ENCODE measurements at places on chromosomes 6 and 20.
A peak's percentile ranks its signal among the peaks of the same experiment; 100 is the strongest.

DNA sequence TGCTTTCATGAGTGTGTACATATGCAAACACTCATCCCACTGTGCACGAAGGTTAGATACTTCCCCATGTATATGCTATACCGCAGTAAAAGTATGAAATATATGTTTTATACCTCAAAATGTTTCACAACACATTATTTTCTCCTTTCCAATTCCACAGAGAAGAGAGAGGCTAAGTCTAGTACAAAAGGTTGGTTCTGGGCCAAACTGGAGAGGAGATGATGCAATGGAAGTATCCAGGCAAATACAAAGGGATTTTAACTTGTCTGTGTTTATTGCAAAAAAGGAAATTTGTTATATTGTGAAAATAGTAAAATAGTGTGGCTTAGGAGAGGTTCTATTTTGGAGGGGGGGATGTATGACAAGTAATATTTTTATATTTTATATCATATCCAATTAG is 112.6 kb downstream of the PLCB1 start:
- DNase-seq, result no peak

DNA sequence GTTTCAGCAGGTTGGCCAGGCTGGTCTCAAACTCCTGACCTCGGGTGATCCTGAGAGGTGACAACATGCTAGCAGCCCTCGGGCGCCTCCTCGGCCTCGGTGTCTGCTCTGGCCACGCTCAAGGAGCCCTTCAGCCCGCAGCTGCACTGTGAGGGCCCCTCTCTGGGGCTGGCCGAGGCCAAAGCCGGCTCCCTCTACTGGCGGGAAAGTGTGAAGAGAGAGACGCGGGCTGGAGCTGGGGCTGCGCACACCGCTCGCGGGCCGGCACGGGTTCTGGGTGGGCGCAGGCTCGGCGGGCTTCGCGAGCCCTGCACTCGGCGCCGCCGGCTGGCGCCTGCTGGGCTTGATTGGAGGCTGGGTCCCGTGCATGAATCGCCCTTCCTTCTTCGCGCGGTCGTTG is 80.8 kb upstream of the RBM24 start:
- peak; percentile 61 for DNase-seq

DNA sequence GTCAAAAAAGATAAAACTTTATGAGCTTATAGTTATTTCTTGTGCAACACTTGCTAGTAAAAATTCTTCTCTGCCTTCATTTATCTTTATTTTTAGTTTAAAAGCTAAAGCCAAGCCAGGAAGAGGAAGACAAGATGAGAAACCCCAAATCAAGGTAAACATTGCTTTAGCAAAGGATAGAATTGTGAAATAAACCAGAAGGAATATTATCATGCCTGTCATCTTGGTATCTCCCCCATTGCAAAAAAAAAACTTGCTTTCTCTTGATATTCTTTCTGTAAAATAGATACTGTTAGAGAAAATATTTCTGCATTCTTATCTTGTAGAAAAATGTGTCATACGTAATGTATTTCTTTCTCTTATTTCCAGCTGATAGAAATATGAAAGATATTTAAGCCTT is 432.8 kb downstream of the GJA1 start:
- DNase-seq, result no peak

- no peak for DNase-seq
Measured at GRCh38 chr6:30640481-30640880, 6.5 kb upstream of the C6orf136 start.

DNA sequence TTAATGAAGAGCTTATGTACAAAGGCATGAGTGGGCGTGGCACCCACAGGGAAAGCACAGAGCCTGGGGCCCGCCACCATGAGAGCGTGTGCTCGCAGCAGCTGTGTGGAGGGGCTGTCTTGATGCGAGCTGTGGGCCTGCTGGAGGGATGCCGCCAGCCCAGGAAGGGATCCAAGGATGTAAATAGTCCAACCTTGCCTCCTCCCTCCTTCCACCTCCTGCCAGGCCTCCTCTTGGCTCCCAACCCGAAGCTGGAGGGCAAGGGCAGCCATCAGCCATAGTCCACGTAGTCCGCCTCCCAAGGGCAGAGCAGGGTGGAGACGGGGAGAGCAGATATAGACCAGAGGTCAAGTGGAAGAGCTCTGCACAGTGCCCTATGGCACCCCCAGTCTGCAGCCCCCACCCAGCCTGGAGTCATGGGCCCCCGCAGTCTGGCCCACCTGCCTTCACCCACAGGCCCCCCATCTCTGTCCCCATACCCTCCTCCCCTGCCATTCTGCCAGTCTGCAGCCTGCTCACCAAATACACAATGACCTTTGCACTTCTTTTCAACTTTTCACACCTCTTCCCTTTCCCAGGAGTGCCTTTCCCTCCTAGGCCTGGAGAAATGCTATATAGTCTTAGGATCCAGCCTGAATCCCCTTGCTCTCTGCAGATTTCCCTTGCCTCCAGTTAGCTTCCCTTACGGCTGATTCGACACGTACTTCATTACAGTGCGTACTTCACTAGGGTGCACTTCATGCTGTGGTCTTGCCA is 77.1 kb downstream of the SHLD1 start:
- no peak for DNase-seq

- no peak for DNase-seq
Measured at GRCh38 chr20:15905661-15906060, 667.6 kb downstream of the KIF16B start.

GRCh38 chr6:144678844-144679243 is 393.7 kb downstream of the UTRN start:
- DNase-seq, result no peak

- no peak for DNase-seq
Measured at GRCh38 chr6:162541019-162541601, 186.5 kb downstream of the PRKN start.

- no peak for DNase-seq
Measured at GRCh38 chr20:31578448-31579138, 26.5 kb upstream of the ID1 start.

GRCh38 chr6:121993362-121993761 is 406.1 kb upstream of the HSF2 start:
- no peak for DNase-seq

- no peak for DNase-seq
Measured at GRCh38 chr6:166418691-166419143, 36.0 kb upstream of the MPC1 start.

DNA sequence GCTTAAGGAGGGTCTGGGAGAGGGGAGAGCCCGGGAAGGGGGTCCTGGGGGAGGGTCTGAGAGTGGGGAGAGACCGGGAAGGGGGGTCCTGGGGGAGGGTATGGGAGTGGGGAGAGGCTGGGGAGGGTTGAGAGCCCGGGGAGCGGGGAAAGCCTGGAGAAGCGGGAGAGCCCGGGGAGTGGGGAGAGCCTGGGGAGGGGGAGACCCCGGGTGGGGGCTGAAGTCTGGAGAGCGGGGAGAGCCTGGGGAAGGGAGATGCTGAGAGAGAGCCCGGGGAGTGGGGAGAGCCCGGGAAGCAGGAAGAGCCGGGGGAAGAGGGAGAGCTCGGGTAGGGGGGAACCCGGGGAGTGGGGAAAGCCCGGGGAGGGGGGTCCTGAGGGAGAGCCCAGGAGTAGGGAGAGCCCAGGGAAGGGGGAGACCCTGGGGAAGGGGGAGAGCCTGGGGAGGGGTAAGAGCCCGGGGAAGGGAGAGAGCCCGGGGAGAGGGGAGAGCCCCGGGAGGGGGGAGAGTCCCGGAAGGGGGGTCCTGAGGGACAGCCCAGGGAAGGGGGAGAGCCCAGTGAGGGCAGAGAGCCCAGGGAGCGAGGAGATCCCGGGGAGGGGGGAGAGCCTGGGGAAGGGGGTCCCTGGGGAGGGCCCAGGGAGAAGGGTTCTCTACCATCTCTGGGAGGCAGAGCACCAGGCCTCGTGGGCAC is 148.5 kb downstream of the SYNDIG1 start:
- no peak for DNase-seq

GRCh38 chr6:133921249-133921859 is 31.7 kb upstream of the TBPL1 start:
- peak; percentile 88 for DNase-seq

GRCh38 chr6:2956930-2957685 is 14.3 kb downstream of the SERPINB6 start:
- DNase-seq, result no peak

DNA sequence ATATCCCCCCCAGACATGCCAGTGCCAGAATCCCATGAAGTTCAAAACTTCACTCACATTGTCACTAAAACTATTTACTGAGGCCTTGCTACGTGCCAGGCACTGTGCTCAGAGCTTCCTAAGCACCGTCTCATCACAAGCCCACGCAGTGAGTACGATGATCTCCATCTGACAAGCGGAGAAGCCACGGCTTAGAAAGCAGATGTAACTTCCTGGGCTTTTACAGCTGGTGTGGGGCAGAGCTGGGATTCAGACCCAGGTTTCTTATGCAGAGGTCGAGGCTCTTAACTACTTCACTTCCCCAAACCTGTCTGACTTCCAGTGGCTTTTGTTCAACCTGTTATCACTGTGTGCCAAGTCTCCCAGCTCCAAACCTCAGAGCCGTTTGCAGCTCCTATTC is 8.3 kb downstream of the MDGA1 start:
- no peak for DNase-seq

- peak; percentile 2 for DNase-seq
Measured at GRCh38 chr20:61909821-61910220, 155.9 kb downstream of the TAF4 start.

DNA sequence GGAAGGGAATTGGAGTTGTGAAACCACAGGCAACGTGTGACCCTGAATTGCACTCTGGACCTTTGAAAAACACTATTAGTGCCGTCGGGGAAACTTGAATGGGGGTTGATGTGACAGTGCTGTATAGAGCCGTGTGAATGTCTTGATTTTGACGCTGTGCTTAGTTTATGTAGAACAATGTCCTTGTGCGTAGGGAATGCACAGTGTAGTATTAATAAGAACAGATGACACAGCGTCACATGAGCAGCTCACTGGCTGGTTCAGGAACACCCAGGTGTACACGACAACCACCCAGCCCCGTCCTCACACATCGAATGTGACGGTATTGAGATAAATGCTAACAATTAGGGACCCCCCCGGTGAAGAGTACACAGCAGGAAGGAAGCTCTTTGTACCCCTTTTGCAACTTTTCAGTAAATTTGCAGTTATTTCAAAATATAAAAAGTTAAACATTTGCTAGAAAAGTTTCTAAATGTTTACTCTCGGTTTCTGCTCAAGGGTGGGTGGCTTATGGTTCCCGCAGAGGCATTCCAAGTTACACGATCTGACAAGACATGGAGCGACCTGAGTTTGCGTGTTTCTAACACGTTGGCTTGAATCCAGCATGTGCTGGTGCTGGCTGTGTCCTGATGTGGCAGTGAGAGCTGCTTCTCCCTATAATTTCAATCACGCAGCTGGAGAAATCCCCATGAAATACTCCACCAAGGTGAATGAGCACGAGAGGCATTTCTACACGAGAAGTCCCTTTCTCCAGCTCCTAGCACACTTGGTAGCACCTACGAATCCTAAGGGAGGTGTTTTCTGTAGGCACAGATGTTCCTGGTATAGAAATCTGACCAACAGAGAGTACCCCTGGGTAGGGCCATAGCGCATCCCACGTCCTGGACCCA is 208.0 kb upstream of the EXOC2 start:
- DNase-seq, result no peak

- DNase-seq, result no peak
Measured at GRCh38 chr6:99521633-99522151, 6.5 kb upstream of the USP45 start.

- no peak for DNase-seq
Measured at GRCh38 chr6:161400671-161401070, 126.8 kb upstream of the AGPAT4 start.

GRCh38 chr6:44849806-44850205 is 462.3 kb downstream of the CDC5L start:
- DNase-seq, result no peak

All from glutamatergic neuron (in vitro differentiated cells).